ENCODE measurements at places on chromosomes 4 and X. TPM values are rescaled to one million over a fixed set of nuclear protein-coding genes. Genes with fewer than 3 reads are reported as not detected.

Gene PRRG1
- total RNA-seq = 25.8 TPM

Gene SAP30
- 22.8 TPM for total RNA-seq

Gene MAGEA12
- total RNA-seq = not detected

Gene ANK2
- total RNA-seq = 1.5 TPM

Gene FGG
- not detected for total RNA-seq

Gene RAI2
- total RNA-seq = 0.09 TPM

Data from endothelial cell of coronary artery (primary cell).